Activated T-helper 1 cell treated with anti-CD3 and anti-CD28 coated beads, Interleukin-12 subunit alpha, Interleukin-12 subunit beta, Interleukin-2, Interleukin-4 antibody, amounts not matched to agents 30 ng/mL and 10 ng/mL and 1 ng/mL, durations not matched to agents 14 hours and 24 hours and 36 hours (primary cell): ENCODE measurements at places on chromosomes 3 and 15.

- no peaks in the 10 kb centered on the region for H3K4me1 ChIP-seq
- no peaks in the 10 kb centered on the region for H3K27me3 ChIP-seq
- H3K4me3 ChIP-seq = no peak overlapping the region
- no peak overlapping the region for H3K27ac ChIP-seq
- H3K36me3 ChIP-seq = no peaks in the 10 kb centered on the region
- no peak for DNase-seq
These were observed 224.7 kb downstream of the CACNA2D3 start for GRCh38 chr3:54347060-54347459.

DNA sequence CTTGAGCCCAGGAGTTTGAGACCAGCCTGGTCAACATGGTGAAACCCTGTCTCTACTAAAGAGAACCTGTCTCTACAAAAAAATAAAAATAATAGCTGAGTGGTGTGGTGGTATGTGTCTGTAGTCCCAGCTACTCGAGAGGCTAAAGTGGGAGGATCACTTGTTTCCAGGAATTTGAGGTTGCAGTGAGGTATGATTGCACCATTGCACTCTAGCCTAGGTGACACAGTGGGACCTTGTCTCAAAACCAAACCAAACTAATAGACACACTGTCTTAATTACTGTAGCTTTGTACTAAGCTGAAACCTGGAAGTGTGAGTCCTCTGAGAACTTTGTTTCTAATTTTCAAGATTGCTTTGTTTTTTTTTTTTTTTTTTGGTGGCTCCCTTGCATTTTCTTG lies 30.4 kb downstream of the MGA start:
- no peak for DNase-seq
- H3K27ac ChIP-seq = peak overlapping the region; percentile 15
- peaks cover 2% of the 10 kb centered on the region for H3K36me3 ChIP-seq

GRCh38 chr3:5473471-5473870 lies 286.0 kb downstream of the EDEM1 start:
- no peak for DNase-seq
- H3K27me3 ChIP-seq = no peaks in the 10 kb centered on the region
- H3K4me1 ChIP-seq = no peaks in the 10 kb centered on the region

GRCh38 chr15:82714016-82714415 lies 4.3 kb upstream of the AP3B2 start:
- no peaks in the 10 kb centered on the region for H3K36me3 ChIP-seq
- H3K4me3 ChIP-seq = no peak overlapping the region
- no peak overlapping the region for H3K27ac ChIP-seq
- no peak for DNase-seq
- H3K4me1 ChIP-seq = no peaks in the 10 kb centered on the region
- H3K27me3 ChIP-seq = peaks cover 13% of the 10 kb centered on the region

DNA sequence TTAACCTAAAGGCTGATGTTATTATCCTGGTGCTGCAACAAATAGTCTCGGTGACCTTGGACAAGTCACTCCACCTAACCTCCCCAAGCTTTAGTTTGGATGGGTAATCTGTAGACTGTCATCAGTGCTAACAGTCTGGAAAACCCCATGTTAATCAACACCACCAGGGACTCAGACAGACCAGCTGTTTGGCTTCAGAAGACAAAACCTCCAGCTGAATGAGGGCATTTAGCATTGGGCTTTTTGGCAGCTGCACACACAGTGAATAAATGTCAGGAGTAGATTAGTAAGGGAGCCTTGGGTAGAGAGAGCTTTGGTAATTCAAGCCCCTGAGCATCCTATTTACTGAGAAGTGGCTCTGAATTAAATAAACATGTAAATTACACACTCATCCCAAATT lies 24.9 kb upstream of the C3orf80 start:
- no peak overlapping the region for H3K4me3 ChIP-seq
- no peaks in the 10 kb centered on the region for H3K36me3 ChIP-seq
- H3K27me3 ChIP-seq = peaks cover 12% of the 10 kb centered on the region
- H3K27ac ChIP-seq = no peak overlapping the region

DNA sequence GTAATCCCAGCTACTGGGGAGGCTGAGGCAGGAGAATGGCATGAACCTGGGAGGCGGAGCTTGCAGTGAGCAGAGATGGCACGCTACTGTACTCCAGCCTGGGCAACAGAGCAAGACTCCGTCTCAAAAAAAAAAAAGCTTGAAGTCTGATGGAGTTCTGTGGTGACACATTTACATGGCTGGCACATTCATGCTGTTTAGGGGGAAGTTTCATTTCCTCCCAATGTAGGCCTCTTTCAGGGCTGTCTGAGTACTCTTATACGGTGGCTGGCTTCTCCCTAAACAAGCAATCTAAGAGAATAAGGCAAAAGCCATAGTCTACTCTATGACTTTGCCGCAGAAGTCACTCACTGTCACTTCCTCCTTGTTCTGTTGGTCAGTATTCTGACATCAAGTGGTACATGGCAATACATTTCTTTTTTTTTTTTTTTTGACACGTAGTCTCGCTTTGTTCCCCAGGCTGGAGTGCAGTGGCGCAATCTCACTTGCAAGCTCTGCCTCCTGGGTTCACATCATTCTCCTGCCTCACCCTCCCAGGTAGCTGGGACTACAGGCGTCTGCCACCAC lies 41.2 kb downstream of the OIP5 start:
- H3K36me3 ChIP-seq = peaks cover 40% of the 10 kb centered on the region
- H3K27ac ChIP-seq = no peak overlapping the region
- no peak overlapping the region for H3K4me3 ChIP-seq

DNA sequence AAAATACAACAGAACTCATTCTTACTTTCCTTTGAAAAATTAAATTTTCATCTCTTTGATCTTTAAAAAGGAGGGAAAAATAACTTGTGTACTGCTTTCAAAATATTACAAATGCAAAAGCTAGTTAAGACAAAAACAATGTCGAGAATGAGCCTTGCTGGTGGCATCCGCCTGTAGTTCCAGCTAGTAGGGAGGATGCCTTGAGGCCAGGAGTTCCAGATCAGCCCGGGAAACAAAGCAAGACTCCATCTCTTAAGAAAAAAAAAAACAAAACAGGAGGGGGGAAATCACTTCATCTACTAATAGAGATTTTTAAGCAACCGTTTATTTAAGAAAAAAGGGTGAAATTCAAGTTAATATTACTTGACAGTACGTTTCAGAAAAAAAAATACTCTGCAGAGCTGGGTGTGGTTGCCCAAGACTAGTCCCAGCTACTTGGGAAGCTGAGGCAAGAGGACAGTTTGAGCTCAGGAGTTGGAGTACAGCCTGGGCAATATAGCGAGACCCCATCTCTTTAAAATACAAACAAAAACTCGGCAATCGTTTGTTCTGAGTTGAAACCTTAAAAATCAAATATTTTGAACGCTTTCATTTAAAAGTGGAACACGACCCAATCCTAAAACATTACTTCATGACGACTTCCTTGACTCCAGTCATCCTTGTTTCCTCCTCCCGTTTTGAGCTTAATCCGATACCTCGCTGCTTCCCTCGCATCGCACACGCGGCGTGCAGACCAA lies 1.2 kb downstream of the KPNA1 start:
- H3K4me3 ChIP-seq = peak overlapping the region; percentile 89
- no peak for DNase-seq
- peaks cover 4% of the 10 kb centered on the region for H3K27me3 ChIP-seq

DNA sequence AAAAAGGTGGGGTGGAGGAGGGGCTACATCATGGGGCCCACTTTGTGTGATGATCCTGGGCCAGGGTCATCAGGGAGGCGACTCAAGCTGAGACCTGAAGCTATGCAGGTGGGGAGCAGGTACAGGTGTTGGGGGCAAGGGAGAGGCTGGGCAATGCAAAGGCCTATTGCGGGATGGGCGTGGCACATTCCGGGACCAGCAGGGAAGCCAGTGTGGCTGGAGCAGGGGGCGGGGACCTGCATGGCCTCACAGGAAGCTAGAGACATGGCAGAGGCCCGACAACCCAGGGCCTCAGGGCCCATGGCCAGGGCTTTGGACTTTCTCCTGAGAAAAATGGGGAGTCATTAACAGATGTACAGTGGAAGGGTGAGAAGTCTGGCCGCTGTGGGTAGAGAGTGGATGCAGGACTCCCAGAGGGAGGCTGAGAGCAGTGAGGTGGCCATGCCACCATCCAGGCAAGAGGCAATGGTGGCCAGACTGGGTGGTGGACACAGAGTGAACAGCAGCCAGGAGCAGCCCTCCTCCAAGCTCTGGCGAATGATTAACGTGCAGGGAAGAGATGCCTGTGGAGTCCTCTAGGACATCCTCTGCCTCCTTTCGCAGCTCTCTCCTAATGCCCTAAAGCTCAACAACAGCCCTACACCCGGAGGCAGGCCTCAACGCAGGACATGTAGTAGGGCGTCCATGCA lies 122.6 kb upstream of the ATP2B2 start:
- no peak for DNase-seq
- no peaks in the 10 kb centered on the region for H3K4me1 ChIP-seq
- no peak overlapping the region for H3K4me3 ChIP-seq
- H3K36me3 ChIP-seq = no peaks in the 10 kb centered on the region
- no peak overlapping the region for H3K27ac ChIP-seq

- no peak for DNase-seq
- H3K27me3 ChIP-seq = peaks cover 2% of the 10 kb centered on the region
- no peak overlapping the region for H3K4me3 ChIP-seq
- H3K36me3 ChIP-seq = no peaks in the 10 kb centered on the region
- H3K4me1 ChIP-seq = peaks cover 27% of the 10 kb centered on the region
- H3K27ac ChIP-seq = no peak overlapping the region
These were observed 4.5 kb upstream of the IL17RC start for GRCh38 chr3:9912294-9912935.

- DNase-seq = no peak
- peaks cover 25% of the 10 kb centered on the region for H3K4me1 ChIP-seq
- peaks cover 62% of the 10 kb centered on the region for H3K27me3 ChIP-seq
- H3K4me3 ChIP-seq = no peak overlapping the region
These were observed 6.7 kb downstream of the FOXB1 start for GRCh38 chr15:60010858-60011257.

- H3K27me3 ChIP-seq = peaks cover 5% of the 10 kb centered on the region
- DNase-seq = peak; percentile 37
- H3K4me1 ChIP-seq = peaks cover 12% of the 10 kb centered on the region
- no peaks in the 10 kb centered on the region for H3K36me3 ChIP-seq
These were observed 60.7 kb upstream of the CMTM8 start for GRCh38 chr3:32177702-32178198.
